ENCODE measurements at places on chromosomes 16 and 17.

- no peak for DNase-seq
These were observed 207.5 kb downstream of the CDH13 start for GRCh38 chr16:82834151-82834815.

- DNase-seq: no peak
These were observed 23.4 kb upstream of the IL17C start for GRCh38 chr16:88614818-88615580.

GRCh38 chr17:61402978-61403800, 3.5 kb downstream of the TBX2 start:
- DNase-seq: no peak

DNA sequence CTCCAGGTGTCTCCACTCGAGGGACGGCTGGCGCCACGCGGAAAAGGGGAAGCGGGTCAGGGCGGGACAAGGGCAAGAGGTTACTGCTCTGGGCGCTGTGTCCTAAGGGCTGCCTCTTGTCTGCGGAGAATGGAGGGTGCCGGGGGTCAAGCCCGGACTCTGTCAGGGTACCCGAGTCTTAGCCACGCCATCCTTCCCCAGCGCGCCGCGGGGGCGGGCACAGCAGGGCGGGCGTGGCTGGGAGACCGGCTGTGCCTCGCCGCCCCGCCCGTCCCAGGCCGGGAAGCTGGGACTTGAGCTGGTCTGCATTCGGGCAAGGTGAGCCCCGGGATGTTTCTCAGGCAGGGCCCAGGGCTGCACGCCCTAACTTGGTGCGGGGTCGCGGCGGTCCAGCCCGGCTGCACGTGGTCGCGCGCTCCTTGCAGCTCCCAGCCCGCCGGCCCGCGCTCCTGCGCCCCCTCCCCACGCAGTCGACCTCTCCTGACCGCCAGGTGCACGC, 6.2 kb upstream of the ACTG1 start:
- DNase-seq: no peak

GRCh38 chr17:2853283-2854142, 57.3 kb downstream of the RAP1GAP2 start:
- DNase-seq: no peak

DNA sequence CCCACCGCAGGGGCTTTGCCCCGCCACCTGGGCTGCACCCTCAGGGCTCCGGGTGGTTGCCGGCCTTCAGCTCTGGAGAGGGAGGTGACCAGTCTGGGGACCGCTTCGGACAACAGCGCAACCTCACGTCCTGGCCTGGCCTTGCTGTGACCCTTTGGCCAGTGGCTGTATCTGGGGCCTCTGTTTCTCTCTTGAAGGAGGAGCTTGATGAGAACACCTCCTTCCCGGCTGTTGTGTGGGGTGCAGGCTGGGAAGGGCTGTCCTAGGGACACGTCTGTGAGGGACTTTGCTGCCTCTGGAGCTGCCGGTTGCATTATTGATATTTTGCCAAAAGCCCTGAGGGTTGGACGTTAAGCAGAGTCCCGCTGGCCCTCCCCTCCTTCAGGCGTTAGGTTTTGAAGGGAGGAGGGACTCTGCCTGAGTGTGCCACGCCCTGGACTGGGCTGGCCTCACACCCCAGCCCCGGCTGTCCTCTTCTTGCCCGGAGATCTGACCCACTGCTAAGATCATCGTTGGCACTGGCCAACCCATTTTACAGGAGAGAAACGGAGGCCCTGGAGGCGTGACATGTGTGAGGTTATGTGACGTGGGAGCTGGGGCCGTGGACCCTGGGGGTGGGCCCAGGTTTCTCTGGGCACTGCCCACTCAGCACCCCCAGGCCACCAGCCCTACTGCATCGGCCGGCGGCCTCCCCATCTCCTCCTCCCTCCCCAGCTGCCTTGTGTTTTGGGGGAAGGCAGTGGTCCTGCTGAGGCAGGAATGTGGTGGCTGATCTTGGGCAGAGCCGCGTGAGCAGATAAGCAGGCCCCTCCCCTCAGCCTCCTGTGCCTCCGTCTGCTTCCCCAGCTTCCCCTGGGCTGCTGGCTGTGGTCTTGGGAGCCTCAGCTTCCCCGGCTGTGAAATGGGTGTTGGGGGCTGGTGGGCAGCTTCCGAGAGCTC, 8.5 kb downstream of the ZFPM1 start:
- DNase-seq: peak; percentile 45

- DNase-seq: no peak
These were observed 66.7 kb upstream of the FOXF1 start for GRCh38 chr16:86443508-86444147.

DNA sequence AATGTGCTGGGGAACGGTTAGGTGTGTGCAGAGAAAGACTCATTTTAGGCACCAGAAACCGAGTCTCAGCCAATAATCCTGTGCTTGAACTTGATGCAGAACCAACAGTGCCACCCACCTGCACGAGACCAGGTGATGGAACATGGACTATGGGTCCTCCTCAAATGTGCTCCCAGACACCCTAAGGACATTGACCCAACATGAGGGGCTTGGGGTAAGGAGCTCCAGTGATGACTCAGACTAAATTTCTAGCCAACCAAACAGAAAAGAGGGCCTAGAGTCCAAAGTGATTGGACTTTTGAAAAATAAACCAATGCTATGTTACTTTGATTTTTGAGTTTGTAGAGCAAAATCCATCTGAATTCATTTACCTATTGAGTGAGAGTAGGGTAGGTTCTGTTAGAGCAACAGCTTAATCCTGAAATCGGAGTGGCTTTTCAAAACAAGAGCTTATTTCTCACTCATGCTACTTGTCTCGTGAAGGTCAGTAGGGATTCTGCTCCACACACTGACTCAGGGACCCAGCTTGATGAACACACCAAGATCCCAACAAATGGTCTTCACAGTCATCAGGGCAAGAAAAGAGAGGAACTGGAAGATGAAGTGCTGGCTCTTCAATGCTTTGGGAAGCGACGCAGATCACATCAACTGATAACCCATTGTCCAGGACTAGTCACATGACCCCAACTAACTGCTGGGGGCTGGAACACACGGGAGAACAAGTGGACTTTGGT, 21.8 kb downstream of the FAM20A start:
- no peak for DNase-seq

DNA sequence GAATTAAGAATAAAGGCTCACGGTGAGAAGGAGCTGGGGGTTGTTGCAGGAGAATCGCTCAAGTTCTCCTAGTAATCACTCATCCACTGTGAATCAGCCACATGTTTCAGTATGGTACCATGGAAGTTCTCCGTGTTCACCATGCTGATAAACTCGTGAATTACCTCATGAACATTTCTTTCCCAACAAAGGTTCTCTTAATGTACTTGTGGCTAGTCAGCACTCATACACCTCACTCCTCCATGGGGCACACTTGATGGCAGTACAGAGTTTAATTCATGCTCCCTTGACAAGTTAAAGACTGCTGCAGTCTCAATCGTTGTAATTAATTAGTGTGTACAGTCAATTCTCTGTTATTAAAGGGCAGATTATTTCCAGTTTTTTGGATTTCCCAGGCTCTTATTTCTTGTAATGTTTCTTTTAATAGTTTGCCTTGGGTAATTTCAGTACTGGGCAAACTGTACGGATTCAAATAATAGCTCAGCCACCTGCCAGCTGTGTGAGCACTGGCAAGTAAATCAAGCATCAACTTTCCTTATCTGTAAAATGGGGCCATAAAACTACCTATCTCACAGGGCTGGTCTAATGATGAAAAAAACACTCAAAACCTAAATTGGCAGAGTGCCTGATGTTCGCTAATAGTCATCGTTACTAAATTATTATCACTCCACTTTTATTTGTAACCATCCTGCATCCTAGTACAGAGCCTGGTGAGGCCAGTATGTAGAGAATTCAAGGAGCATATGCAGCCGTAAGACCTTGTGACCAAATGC, 6.1 kb downstream of the GOT2 start:
- DNase-seq: no peak

GRCh38 chr17:82358465-82359350, at the start of gene TEX19:
Gene TEX19 (plus strand): TSS chr17:82359247. CDS start chr17:82362151, 2,904 bp downstream.
- DNase-seq: no peak

DNA sequence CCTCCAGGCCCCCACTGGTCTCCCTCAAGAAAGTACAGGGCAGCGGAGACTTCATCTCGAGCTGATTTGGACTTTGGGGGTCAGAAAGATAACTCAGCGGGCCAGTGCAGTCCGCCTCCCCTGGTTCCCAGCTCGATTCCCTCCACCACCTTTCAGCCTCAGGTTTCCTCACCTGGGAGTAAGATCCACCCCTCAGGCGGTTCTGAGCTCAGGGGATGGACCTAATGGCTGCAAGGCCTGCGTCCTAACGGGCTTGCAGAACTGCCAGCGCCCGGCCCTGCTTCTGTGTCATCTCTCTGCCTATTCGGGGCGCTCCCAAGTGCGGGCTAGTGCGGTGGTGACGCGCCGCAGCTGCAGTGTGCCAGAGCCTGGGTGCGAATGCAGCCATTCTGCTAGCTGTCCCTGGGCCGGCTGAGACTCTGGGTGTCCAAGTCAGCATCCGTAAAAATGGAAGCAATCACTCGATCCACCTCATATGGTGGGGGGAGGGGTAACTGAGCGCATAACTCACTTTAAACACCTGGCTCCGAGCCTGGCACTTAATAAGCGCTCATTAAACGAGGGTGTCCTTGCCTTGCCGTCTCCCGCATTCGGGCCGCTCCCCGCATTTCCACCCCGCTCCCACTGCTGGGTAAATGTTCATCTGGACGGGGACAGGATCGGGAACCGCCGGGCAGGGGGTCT, 129.6 kb upstream of the LHX1 start:
- no peak for DNase-seq

DNA sequence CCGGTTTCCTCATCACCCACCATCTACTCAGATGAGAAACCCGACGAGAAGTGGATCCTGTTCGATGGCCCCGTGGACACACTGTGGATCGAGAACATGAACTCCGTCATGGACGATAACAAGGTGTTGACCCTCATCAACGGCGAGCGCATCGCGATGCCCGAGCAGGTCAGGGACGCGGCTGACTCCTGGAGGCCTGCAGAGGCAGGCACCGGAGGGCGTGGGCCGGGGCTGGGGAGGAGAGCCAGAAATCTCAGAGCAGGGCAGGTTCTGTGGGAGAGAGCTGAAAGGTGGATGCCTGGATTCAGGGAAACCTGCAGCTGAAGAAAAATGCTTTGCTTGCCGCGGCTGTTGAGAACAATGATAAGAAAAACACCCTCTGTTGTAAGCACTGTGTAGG, 47.2 kb upstream of the KDM6B start:
- DNase-seq: no peak

DNA sequence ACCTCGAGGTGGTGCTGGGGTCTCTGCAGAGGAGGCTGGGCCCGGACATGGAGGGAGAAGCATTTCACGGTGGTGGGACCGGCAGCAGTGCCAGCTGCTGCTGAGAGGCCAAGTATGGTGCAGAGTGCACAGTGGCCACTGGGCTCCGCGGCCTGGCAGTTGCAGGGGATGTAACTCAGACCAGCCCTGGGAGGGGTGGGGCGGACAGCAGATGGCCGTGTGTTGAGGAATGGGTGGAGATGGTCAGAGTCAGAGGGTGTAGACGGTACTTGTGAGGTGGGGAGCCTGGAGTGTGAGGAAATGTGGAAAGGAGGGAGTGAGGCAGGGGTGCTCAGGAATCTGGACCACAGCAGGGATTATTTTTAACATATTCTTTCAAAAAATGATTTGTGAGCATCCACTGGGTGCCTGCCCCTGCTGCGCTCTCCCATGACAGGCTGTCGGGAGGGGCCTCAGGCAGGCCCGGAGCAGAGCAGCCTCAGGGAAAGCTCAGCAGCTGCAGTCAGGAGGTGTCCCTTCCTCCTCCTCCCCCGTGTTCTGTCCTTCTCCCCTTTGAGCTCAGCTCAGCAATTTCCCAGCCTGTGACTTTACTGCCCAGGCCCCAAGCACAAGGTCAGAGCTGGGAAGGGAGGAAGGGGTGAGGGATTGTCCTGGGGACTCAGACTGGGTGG, 113.1 kb downstream of the RAP1GAP2 start:
- no peak for DNase-seq

DNA sequence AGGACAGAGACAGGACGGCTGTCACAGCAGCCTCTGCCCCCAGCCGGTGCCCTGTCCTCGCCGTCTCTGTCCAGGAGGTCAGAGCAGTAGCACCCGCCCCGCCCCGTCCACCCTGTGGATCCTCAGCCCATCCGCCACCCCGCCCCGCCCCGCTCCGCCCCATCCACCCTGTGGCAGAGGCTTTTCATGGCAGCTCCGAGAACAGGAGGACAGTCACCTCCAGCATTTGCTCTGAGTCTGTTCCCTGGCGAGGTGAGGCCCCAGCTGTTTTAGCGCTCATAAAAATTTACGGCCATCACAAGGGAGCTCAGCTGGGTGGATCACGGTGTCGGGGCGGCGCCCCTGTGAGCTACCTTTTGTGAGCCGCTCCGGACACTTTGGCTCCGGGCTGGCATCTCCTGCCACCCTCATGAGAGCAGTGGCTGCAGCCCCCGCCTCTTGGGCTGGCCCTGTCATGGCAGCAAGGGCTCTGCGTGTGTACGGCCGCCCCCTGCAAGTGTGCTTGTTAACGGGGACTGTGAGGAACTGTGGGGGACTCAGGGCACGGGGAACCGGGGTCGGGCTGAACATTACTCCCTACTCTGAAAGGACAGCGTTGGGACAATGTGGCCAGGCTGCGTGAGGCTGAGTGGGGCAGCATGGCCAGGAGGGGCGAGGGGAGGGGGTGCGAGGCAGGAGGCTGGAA, 32.3 kb upstream of the GNG13 start:
- no peak for DNase-seq

- DNase-seq: no peak
These were observed 17.2 kb upstream of the RCVRN start for GRCh38 chr17:9922012-9922848.

DNA sequence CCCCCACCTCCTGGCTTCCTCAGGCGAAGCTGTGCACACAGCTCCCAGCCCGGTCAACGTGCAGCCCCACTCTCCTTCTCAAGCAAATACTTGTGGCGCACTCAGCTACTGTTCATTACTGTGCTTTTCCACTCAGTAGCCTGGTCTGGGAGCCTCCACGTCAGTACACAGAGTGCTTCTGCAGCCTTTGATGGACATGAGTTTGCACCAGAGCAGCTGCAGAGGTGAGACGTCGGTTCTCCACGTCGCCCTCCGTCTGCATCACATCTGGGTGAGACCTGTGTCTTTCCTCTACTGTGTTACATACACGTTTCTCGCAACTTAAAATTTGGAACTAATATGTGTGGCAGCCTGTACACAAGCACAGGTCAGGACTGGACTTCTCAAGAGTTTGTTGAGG, 334.3 kb downstream of the C16orf95 start:
- DNase-seq: no peak

DNA sequence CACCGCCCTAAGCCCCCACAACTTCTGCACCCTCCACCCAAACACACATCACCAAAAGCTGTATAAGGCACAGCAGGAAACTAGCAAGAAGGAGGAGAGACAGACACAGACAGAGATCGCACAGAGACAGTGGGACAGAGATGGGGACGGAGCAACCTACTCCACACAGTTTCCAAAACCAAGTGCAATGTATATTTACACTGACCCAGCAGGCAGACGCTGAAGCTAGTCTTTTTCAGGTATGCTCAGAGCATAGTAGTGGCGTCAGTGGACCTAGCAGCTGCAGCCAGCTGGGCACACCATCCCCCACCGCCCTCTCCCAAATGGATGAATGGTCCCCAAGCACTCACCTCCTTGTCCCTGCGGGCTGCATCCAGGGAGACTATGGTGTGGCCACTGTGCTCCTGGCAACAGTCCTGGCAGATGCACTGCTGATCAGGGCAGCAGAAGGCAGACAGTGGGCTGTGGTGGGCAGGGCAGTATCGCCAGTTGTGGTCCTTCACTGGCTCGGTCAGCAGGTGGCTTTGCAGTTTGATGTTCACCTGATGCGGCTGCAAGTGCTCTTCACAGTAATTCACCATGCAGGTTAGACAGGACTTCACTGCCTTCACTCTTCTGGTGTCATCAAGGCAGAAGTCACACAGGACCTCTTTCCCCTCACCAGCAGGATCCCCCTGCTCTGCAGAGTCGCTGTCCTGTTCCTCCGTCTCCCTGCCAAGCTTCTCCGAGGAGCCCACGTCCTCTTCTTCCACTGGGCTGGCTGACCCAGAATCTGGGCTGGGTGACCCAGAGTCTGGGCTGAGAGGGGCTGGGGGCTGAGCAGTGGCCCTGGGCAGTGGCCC, 31.5 kb upstream of the FBXW10B start:
- no peak for DNase-seq

All from iPS DF 6.9 (cell line).